LoVo (cell line): ENCODE measurements at places on chromosomes 5 and 9.
A peak's percentile ranks its signal among the peaks of the same experiment; 100 is the strongest.

GRCh38 chr5:133665571-133665970 lies 53.2 kb upstream of the FSTL4 start:
- no peak for DNase-seq

GRCh38 chr5:170633235-170634081 lies 129.6 kb downstream of the KCNIP1 start:
- DNase-seq, result peak; percentile 60

DNA sequence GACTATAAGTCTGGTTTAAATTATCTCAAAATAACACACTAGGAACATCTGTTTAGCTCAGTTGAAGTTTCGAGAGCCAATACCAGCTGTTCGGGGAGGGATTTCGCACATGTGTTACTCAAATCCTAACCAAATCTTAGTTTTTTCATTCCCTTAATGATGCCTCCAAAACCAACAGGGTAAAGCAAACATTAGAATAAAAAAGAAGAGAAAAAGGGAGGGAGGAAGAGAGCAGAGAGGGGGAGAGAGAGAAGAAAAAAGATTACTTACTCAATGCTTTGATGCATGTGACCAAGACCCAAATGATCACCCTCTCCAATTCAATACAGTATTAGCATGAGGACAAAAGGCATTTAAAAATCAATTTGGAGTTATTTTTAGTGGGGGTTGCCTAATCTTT lies 86.0 kb upstream of the NR5A1 start:
- DNase-seq, result no peak

DNA sequence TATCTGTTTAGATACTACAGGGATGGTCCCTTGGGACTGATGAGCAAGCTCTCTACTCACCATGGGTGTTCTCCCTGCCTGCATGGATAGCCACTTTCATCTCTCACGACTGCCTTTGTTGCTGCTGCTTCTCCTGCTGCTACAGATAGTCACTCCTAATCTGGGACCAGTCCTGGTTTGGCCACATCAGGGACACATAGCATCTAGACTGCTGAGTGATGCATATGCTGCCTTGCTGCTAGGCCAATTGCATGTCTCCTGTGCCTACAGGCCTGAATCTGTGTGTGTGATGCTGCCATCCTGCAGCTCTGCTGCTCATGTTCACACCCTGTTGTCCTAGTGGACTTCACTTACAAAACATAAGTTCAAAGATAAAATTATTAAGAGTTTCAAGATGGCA lies 297.1 kb downstream of the HCN1 start:
- no peak for DNase-seq

GRCh38 chr5:137923856-137924255 lies 34.6 kb downstream of the PKD2L2 start:
- DNase-seq, result no peak

DNA sequence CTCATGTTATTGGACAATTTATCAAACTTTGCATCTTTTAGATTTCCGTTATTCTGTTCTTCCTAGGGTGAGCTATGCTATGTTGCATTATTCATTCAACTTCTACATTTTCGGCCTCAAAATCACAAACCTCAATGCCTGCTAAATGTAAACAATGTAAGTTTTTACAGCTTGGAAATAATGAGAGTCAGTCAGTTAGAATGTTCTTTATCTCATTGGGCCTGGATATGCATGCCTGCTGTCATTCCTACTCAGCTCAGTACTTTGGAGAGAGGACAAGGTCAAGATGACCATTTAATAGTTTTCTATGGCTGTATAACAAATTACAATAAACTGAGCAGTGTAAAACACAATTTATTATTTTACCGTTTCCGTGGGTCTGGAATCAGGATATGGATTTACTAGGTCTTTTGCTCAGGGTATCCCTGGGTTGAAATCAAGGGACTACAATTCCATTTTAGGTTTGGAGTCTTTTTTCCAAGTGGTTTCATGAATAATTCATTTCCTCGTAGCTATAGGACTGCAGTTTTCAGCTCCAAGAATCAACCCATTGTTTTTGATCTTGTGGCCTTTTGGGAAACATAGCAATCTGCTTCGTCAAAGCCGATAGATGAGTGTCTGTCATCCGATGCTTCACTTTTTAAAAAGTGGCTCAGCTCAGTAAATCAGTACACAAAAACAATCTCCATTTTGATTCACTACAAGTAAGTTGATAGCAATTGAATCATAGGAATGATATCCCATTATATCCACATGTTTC lies 1143.2 kb upstream of the CDH6 start:
- DNase-seq, result no peak

DNA sequence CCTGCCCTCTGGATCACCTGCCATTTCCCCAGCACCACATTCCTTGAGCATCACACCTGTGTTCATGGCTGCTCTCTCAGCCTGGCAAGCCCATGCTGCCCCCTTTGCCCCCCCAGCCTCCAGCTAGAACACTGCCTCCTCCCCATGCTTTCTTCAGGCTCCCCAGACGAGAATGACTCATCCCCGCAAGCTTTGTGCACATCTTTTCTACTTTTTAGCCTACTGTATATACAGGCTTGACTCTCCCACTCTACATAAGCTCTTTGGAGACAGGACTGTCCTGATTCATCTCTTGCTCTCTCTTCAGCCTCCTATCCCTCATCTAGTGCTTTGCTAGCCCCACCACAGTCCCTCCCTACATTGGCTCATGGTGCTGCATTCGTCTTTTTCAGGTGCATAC lies 19.9 kb upstream of the GLIPR2 start:
- DNase-seq, result no peak

DNA sequence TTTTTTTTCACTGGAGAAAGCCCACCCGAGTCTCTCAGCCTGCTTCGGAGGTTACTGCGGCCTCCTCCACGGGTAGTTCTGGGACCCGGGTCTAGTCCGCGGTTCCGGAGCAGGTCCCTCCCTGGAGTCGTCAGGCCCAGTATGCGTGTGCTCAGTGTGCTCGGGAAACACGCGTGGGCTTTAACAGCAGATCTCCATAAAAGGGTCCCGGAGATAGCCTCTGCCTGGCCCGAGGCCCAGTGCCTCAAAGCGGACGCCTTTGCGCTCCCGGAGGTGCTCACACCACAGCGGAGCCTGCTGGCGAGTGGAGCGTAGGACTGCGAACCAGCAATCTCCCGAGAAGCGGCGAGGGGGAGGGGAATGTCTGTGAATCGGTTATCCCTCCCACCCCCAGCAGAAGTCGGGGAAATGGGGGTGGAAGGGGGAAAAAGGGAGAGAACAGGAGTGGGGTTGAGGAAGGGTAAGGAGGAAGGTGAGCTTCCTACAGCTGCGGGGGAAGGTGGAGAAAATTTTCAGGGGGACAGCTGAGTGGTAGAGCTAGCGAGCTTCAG lies 28.7 kb downstream of the CDKN2A start:
- DNase-seq, result no peak
